Cerebellum (tissue), 4 donors: ENCODE measurements at places on chromosomes 1 and 21. TPM values are rescaled to one million over a fixed set of nuclear protein-coding genes. Genes with fewer than 3 reads are reported as not detected.
A peak's percentile ranks its signal among the peaks of the same experiment; 100 is the strongest.

DNA sequence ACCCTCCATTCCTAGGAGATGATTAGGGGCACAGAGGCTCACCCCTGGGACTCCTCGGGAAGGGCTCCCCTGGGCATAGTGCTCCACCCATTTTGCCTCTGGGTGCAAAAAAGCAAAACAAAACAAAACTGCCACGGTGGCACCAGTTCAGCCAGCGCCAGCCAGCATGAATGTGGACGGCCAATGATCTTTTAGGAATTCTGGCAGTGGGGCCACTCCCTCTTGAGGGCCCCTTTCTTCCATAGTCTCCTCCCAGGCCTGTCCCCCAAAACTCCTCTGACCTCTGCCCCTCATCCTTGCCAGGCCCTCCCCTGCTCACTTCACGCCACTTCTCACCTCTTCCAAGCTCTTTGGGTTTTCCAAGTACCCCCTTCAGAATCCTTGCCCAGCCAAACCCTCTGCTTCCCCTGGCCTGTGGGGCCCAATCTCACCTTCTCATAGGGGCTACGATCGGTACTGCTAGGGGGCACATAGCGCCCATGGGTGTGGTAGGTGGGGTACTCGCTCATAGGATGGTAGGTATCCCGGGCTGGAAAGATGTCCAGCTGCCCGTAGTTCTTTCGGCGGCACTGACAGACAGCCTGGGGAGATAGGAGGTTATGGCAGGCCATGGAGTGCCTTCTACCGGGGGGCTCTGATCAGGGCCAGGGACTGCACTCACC lies 13.3 kb downstream of the TRIM46 start:
- no peak for DNase-seq

GRCh38 chr1:47763591-47764171 lies 233.5 kb downstream of the TRABD2B start:
- peak; percentile 86 for DNase-seq

- no peak for DNase-seq
Observed at GRCh38 chr1:212121779-212122178, 86.2 kb downstream of the DTL start.

DNA sequence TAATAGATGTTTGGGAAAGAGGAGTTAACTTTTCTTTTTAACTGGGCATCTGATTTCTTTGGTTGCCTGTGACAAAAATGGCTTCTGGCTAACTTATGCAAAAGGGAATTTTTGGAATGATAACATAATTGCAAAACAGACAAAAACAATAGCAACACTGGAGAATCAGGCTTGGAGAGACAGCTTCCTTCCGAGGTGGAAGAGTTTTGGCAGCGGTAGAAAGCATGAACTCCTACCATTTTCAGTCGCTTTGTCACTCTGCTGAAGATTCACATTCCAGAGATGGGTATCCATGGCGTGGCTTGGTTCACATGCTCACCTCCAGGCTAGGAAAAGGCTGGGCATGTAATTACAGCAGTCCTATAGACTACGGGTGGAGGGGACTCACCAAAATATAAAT lies 17.2 kb upstream of the FGGY start:
- DNase-seq, result no peak

Gene ETV3
- total RNA-seq, result 15.9 TPM

Gene PRDM16
- 5.0 TPM for total RNA-seq

Gene GJA4
- 3.8 TPM for total RNA-seq

Gene NPL
- 5.1 TPM for total RNA-seq

Gene DRAXIN
- 63.6 TPM for total RNA-seq
